ENCODE measurements at places on chromosomes 5 and 9.
A peak's percentile ranks its signal among the peaks of the same experiment; 100 is the strongest.

GRCh38 chr5:163724305-163724704, 218.9 kb downstream of the MAT2B start:
- no peak for DNase-seq

- no peak for DNase-seq
Observed at GRCh38 chr5:142439207-142439860, 114.5 kb upstream of the SPRY4 start.

DNA sequence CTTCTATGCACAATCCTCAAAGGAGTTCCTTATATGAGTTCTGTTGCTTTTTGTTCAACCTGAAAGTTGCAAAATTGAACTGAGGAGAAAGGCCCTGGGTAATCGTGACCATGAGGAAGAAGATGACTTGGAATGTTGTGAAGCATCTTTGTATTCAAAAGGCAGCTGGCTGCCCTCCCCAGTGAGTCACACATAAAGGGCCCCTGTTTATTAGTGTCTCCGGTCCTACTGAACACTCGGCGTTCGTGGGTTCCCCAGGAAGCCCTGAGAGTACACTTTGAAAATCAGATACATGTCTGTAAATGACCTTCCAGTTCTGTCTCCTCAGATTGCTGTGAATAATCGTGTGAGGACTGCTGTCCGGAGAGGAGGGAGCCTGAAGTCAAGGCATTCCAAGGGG, 73.6 kb downstream of the C9orf153 start:
- no peak for DNase-seq

- no peak for DNase-seq
Observed at GRCh38 chr5:91305640-91306039, 77.5 kb downstream of the ARRDC3 start.

- no peak for DNase-seq
Observed at GRCh38 chr5:144598451-144599068, 427.9 kb downstream of the KCTD16 start.

GRCh38 chr5:40618926-40619325, 60.8 kb upstream of the PTGER4 start:
- no peak for DNase-seq

GRCh38 chr5:57575839-57576238, 93.2 kb upstream of the ACTBL2 start:
- no peak for DNase-seq

DNA sequence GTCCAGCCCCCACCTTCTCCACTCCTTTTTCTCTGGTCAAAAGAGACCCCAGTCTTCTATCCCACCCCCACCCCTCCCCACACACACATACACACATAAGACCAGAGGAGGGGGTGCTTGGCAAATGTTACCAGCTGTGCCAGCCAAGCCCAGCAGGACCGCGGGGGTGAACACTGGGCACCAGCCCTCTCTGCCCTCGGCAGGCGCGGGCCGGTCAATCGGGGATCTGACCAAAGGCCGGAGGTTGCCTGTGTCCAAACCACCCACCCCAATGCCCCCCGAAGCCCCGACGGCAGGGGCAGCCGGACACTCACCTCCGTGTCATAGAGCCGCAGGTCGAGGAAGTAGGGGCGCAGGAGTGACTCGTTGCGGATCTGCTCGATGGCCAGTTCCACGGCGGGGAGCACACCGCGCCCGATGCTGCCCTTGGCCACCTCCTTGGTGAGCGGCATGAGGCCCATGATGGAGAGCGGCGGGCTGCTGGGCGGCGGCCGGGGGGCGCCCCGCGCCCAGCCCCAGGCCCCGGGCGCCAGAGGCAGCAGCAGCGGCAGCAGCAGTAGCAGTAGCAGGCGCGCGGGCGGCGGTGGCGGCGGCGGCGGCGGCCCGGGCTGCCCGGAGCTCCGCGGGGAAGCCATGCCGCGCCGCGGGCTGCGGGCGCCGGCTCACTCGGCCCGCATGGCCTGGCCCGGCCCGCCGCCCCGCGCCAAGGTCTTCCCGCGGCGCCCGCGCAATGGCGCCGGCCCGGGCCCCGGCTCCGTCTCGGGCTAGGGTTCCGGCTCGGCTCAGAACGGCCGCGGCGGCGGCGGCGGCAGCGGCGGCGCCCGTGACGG, 417 bp downstream of the GABBR2 start:
- no peak for DNase-seq

DNA sequence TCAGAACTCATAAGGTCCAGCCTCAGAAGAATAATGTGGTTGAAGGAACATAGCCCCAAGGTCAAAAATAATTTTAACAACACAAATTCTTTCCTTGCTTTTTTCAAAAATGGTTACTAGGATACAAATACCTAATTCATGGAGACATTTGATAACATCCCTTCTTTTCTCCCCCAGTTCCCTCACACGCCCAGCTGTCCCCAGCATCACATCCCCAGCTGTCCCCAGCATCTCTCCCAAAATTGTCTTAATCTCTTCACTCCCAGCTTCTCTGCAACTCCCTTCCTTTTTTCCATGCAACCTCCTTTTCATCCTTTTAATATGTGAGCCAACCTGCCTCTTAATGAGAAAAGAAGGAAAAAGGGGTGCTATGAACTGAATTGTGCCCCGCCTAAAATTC, 77.8 kb downstream of the FSTL4 start:
- no peak for DNase-seq

- peak; percentile 38 for DNase-seq
Observed at GRCh38 chr9:136552117-136552703, 6.4 kb upstream of the NOTCH1 start.

GRCh38 chr9:19769213-19769612, 19.6 kb downstream of the SLC24A2 start:
- DNase-seq = no peak

DNA sequence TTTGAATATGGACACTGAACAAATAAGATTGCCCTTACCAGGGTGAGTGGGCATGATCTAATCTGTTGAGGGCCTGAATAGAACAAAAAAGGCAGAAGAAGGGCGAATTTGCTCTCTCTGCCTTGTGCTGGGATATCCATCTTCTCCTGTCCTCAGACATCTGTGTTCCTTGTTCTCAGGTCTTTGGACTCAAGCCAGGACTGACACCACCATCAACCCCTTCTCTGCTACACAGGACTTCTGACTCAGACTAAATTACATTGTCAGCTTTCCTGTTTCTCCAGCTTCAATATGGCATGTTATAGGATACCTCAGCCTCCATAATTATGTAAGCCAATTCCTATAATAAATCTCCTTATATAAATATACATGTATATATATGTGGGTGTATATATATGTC, 40.8 kb upstream of the SLCO6A1 start:
- DNase-seq = no peak

- no peak for DNase-seq
Observed at GRCh38 chr9:121288673-121289025, 20.7 kb downstream of the GSN start.

DNA sequence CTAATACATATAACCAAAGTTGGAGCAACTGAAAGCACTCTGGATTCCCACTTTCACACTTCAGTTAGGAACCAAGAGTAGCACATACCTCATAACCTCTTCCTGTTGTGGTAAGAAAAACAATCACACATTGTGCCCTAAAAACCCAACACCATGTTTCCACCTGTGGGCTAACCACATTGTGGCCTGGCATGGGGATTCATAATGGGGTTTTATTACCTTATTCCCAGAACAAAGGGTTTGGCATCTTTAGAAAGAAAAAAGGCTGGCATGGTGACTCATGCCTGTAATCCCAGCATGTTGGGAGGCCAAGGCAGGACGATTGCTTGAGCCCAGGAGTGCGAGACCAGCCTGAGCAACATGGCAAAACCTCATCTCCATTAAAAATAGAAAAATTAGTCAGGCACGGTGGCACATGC, 60.6 kb downstream of the HSD17B3 start:
- DNase-seq = no peak

- no peak for DNase-seq
Observed at GRCh38 chr9:113368348-113368981, 8.3 kb downstream of the HDHD3 start.

- DNase-seq = no peak
Observed at GRCh38 chr5:61435368-61435767, 103.3 kb downstream of the ZSWIM6 start.

- DNase-seq = no peak
Observed at GRCh38 chr9:126056312-126057021, 270.2 kb upstream of the MVB12B start.

- DNase-seq = no peak
Observed at GRCh38 chr9:113592876-113593575, 129.5 kb downstream of the RGS3 start.

- no peak for DNase-seq
Observed at GRCh38 chr9:98442541-98442940, 187.1 kb upstream of the TBC1D2 start.

GRCh38 chr5:133242221-133242835, 190.5 kb downstream of the HSPA4 start:
- DNase-seq = no peak

- DNase-seq = no peak
Observed at GRCh38 chr5:57976506-57976905, 483.4 kb downstream of the PLK2 start.

- no peak for DNase-seq
Observed at GRCh38 chr5:111252799-111253545, 28.8 kb downstream of the CAMK4 start.

GRCh38 chr9:91836515-91836914, 113.5 kb downstream of the ROR2 start:
- no peak for DNase-seq

GRCh38 chr5:150293091-150293941, 3.7 kb upstream of the CAMK2A start:
- DNase-seq = no peak

DNA sequence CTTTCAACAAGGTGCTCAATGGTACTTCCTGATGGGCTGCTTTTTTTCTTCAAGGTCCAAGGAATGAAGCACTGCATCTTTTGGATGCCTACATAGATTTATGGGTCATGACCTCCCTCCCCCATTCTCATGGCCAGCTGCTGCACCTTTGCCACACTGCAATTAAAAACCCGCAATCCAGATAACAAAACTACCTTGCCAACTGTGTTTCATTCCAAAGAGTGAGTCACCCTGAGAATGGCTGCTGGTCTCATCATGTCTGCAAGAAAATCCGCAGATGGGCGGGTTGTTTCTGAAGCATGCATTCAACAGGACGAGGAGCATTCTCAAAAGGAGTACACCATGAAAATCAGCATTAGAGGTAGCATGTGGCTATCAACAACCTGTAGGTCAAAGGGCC, 139.8 kb downstream of the ELAVL2 start:
- DNase-seq = no peak

DNA sequence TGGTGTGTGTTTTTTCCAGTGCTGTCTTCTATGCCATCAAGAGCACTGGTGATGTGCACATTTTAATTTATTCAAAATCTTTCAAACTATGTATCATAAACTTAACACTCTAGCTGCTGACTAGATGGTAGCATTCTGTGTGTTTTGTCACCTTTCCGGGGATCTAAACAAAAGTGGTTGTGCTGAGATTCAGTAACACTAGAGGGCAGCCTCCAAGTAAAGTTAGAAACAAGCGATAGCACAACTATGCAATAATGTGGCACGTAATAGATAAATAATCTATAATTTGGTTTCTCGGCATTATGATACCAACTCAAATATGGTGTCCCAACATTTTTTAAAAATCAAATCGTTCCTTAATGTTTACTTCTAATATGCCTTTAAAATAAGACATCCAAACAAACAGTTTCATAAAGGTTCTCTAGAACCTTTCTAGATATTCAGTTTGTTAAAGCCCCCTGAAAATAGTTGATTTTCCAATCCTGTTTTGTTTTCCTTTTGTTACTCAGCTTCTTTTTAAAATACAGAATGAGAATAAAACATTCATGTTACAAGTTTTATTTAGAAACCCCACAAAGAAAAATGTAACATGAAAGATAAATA, 16.9 kb downstream of the SEMA6A start:
- no peak for DNase-seq

- DNase-seq = no peak
Observed at GRCh38 chr9:76654575-76654974, 109.7 kb upstream of the PCA3 start.

GRCh38 chr9:94860678-94861588, 134.4 kb downstream of the AOPEP start:
- DNase-seq = peak; percentile 81

DNA sequence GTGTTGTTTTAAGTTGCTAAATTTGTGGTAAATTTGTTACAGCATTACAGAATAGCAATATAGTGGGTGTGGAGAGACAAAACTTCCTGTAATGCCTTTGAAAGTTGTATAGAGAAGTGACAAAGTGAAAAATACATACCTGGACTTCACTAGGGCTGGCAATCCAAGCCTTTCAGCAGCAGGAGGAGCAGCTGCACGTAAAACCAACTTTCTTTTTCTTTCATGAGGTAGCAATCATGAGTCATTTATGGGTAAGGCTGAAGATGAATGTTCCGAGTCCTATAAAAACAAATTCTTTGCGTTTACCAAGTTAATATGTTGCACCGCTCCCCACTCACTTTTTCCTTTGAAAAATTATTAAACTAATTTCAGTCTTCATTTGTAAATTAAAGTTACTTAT, 1138.2 kb downstream of the TAF11L14 start:
- DNase-seq = no peak

DNA sequence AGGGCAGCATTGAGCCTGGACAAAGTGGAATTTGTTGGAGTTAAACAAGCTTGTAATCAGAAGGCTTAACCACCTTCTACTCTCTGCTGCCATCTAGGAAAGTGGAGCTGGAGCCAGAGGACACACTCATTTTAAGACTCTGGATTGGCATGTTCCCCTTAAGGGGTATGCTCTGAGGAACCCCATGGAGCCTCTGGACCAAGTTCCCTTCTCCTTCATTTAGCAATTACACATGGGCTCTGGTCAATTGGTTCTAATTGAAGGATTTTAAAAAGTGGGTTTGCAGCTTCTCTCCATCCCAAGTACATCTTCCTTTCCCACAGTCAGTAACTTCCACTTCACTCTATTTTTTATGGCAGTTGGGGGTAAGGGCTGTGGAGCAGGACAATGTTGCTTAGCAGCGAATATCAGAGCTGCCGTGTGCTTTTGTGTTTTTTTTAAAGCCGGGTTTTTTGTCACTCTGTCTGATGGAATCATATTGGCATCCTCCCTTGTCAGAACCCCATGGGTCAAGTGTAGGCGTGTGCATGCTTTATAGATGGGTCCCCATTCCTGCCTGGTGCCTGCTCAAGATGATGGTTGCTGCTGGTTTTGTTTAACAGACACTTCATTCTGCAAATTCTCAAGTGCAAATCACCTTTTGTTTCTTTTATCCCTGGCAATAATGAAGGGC, 330.7 kb upstream of the ADAMTSL1 start:
- DNase-seq = no peak

- no peak for DNase-seq
Observed at GRCh38 chr9:38008168-38009034, 60.6 kb downstream of the SHB start.

- DNase-seq = no peak
Observed at GRCh38 chr5:10621832-10622231, 58.0 kb downstream of the ANKRD33B start.

GRCh38 chr9:109831998-109832658, 52.1 kb downstream of the PALM2AKAP2 start:
- no peak for DNase-seq

- DNase-seq = no peak
Observed at GRCh38 chr9:1978941-1979340, 36.2 kb upstream of the SMARCA2 start.

- no peak for DNase-seq
Observed at GRCh38 chr9:14306672-14307660, 7.0 kb downstream of the NFIB start.

- no peak for DNase-seq
Observed at GRCh38 chr9:107158321-107158720, 124.8 kb upstream of the RAD23B start.

- DNase-seq = no peak
Observed at GRCh38 chr9:22098643-22099332, 89.7 kb upstream of the CDKN2B start.

Measured in T-cell (primary cell).